ENCODE measurements at places on chromosomes 4 and X.

DNA sequence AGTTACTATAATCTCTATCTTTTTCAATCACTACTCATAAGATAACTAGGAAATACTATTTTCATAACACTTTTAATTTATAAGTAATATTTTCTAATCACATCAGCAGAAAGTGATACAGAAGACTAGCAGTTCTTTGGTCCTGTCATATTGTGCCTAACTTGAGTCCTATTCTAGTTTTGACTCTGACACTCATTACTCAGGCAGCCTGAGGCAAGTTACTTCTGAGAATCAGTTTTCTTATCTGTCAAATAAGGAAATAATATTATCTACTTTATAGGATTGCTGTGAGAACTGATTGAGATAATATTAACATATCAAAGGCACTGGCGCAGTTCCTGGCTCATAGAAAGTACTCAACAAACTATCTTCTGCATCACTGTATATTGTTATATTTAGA, 17.8 kb downstream of the PITX2 start:
- DNase-seq = no peak

GRCh38 chrX:104641176-104641575, 75.2 kb downstream of the IL1RAPL2 start:
- DNase-seq = peak; percentile 40

DNA sequence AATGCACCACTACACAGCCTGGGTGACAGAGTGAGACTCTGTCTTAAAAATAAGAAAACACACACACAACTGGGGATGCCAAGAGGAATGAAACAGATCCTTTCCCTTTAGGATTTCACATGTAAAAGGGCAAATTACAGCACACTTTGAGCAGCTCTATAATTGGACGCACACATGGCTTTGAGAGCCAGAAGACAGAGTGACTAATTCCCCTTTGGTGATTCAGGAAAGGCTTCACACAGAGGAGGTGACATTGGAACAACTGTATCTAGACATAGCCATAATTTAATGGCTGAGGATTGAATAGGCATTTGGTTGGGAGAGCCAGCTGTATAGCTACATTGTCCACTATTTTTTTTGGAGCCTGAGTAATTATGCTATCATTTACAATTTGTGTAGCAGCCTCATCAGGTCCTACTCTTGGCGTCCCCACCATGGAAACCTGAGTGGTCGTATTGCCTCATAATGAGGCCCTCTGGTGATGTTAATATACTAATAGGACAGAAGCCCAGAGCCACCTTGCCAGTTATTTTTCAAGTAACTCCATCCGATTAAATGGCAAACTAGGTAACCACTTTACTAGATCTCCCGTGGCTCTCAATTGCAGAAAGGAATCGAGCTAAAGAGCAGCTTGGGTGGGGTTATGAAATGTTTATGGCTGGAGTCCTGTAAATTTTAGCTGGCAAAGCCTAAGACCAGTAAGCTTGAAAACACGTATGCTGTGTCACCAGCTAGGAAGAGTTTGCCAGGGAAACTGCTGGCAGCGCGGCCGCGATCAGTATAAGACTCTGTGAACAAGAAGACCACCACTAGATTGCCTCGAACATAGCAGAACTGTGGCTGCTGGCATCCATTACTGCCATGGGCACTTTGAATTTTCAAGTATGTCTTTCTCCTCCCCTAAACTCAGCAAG, 8.5 kb upstream of the PPEF1 start:
- no peak for DNase-seq

- DNase-seq = no peak
These were observed 72.2 kb downstream of the MAML3 start for GRCh38 chr4:140081641-140082390.

GRCh38 chr4:121869841-121870822, at the start of gene BBS7:
BBS7 (minus strand) TSS chr4:121870474; CDS start chr4:121870313, 161 bp downstream.
- peak; percentile 98 for DNase-seq

DNA sequence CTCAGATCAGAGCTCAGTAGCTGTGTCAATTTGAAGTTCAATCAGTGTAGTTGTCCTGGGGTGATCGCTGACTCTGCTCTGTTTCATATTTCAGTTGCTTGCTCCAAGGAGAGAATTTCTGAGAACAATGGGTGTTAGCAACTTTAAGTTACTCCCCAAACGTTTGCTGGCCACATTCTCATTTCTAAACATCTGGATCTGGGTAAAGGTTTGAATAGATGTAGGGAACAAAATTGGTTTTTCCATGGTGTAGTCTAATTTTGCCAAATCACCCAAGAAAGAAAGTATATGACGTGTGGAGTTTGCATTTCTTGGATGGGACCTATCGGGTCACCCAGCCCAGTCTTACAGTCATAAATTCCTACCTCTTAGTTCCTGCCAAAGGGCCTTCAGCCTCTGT, 103.7 kb downstream of the AKAP4 start:
- DNase-seq = no peak

- DNase-seq = no peak
These were observed 270.2 kb downstream of the PAPSS1 start for GRCh38 chr4:107449611-107450369.

All from iPS-NIHi11 (cell line).